ENCODE measurements at places on chromosomes 1 and 21.

GRCh38 chr1:39043513-39043912 is 17.4 kb downstream of the NDUFS5 start:
- DNase-seq, result no peak

GRCh38 chr1:64337475-64337874 is 132.5 kb upstream of the CACHD1 start:
- no peak for DNase-seq

GRCh38 chr1:186775881-186776560 is 52.7 kb upstream of the PLA2G4A start:
- no peak for DNase-seq

DNA sequence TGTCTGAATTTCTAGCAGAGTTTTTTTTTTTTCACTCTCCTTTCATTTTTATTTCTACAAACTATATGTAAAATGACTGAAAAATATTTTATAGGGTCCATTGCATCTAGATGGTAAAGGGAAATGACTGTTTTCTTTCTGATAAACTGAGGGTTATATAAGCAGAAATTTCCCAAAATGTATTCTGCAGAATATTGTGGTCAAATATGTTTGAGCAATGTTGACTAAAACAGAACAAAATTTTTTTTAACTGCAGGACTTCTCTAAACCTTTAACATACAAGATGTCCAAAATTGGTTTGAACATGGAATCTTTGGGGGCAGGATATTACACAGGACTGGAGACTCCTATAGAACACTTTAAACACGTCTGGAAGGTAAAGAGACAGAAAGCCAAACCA is 190.5 kb downstream of the TOMM20 start:
- DNase-seq, result no peak

DNA sequence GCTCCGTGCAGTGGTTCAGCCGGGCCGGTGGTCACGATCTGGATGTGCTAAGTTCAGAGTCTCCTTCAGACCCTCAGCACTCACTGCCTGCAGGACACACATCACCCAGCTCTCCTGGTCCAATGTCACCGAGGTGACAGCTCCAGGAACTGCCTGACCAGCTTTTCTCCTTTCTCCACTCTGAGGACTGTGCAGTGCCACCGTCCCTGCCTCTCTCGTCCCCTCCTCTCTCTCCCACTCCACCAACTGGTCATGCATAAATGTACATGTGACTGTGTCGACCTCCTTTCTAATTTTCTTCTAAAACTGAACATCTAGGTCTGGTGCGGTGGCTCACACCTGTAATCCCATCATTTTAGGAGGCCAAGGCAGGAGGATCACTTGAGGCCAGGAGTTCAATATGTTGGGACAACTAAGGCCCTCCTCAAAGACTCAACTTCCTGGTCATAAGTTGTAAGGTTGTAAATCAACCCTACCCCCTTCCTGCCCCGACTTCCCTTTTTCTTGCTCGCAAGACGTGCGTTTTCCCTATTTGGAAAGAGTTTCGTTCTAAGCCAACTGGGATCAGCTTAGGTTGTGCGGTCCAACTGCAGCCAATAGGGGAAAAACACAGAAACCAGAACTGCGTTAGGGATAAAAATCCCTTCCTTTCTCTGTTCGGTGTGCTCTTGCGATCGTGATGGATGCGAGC is 53.1 kb downstream of the MEGF6 start:
- no peak for DNase-seq

- DNase-seq, result no peak
Observed at GRCh38 chr1:177848577-177848976, 121.3 kb downstream of the SEC16B start.

DNA sequence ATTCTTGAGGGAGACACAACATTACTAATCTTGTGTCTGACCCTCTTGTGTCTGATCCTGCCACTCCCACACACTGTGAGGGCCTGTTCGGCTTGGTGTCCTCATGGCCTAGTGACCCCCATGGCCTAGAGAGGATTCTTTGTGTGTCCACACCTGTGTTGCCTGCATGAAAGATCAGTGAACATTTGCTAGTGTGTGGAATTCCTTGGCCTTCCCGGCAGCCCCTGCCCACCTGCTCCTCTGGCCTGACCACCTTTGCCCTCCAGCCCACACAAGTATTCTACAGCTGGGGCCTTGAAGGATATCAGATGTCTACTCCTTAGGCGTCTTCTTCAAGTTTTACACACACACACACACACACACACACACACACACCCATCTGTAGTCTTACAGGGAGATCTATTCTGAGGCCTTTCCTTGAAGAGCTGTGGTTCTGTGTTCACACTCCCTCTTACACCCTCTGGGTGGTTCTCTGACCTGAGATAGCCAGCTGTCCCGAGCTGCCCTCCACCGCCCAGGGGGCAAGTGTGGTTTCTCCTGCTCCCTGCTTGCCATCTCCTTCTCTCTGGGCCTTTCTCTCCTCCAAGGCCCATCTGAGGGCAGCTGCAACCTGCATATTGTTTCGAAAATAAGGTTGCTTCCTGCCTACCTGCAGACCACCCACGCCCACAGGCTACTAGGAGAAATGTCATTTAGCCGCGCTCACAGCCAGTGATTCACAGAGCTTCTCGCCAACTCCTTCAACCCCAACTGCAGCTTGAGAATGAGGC is 45.4 kb downstream of the CD247 start:
- DNase-seq, result no peak

- no peak for DNase-seq
Observed at GRCh38 chr1:24586970-24587820, 31.3 kb downstream of the NCMAP start.

DNA sequence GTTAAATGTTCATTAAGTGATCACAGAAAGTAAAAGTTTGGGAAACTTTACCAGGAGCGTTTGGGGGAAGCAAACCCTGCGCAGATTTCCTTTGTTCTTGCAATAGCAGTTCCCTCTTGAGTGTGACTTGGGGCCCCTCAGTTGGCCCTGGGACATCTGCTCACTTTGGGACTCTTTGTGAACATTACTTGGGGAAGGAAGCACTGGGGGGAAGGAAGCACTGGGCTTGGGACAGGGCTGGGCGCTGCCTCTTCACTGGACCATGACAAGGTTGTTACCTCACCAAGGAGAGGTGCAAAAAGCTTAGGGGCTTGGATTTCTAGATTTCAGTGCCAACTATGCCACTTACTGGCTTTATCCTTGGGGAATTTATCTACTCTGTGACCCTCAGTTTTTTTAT is 63.5 kb downstream of the ETS2 start:
- no peak for DNase-seq

- no peak for DNase-seq
Observed at GRCh38 chr1:86516335-86516734, 30.5 kb upstream of the CLCA4 start.

DNA sequence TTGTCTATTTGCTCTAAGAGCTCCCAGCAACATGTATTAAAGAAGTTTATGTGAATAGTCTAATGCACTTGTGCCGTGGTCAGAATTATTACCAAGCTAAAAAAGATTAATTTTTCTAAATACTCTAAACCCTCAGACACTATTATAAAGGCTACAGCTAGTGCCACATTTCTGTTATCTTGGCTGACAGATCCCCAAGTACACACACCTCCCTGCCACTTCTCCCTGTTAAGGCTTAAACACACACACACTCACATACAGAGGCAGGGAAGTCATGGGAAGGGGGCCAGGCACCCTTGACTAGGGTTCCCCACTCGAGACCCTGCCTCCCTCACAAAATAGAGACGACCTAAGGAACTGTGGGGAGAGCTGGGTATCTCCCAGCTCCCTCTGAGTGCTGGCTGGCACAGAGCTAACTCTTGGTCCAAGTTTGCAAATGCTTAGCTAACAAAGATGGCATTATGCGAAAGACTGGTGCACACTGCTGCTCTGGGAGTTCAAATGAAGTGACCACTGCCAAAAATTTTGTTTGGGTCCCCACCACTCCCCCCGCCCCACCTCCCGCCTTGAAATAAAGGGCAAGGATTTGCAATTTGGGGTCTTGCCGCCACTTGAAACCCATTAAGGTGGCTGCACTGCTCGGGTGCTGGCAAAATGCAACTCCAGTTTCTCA is 9.8 kb downstream of the SSBP3 start:
- DNase-seq, result no peak

- no peak for DNase-seq
Observed at GRCh38 chr1:116847688-116848531, 61.8 kb upstream of the PTGFRN start.

Data from GOT3 (cell line).